NCI-H1105 treated with DMSO at 0.1 percent for 48 hours (cell line): ENCODE measurements at places on chromosomes 6 and 20.

DNA sequence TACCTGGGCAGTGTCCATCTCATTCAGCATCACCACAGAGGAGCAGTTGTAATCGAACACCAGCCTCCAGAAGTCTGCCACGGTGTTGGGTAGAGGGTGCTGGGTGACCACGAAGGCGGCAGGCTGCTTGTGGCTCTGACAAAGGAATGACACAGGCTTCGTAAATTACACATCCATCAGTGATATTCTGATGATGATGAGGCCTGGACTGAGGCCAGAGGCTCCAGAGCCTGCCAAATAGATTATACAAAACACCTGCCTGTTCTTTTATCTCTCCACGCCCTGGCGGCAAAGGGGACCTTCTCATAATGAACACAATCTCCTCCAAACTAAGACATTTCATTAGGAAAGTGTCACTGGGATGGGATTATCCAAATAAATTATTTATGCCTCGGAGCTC is 480.2 kb upstream of the CHD6 start:
- peak; percentile 98 for DNase-seq

GRCh38 chr20:48550814-48551213 is 277.0 kb downstream of the PREX1 start:
- DNase-seq: no peak

DNA sequence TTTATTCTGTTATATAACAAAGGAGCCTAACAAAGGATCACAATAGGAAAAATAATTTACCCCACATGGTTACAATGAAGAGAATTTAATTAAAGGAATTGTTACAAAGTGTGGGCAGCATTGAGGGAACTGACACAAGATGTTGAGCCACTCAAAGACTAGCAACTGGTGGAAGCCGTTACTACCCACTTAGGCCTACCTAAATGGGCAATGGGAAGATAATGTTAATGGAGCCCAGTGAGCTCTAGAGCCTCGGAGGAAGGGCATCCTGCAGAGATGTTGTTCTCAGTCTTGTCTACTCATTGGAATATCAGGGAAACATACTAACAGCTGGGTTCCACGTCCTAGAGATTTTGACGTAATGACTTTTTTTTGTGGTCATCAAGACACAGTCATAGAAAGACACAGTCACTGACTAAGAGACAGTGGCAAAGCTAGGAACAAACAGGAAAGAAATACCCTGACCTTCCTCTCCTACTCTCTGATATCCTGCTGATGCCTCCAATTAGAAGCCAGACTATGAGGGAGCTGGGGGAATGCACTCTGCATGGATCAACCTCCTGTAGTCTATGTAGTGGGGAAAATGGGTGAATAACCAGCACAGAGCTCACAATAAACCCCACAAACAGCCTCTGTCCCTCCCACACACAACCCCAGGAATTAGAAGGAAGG is 523.8 kb upstream of the FLRT3 start:
- DNase-seq: no peak

GRCh38 chr6:15961635-15962448 is 167.0 kb upstream of the MYLIP start:
- no peak for DNase-seq

- DNase-seq: peak; percentile 97
Observed at GRCh38 chr6:113127786-113128419, 729.2 kb upstream of the MARCKS start.

GRCh38 chr6:132634796-132635195 is 10.7 kb upstream of the TAAR2 start:
- no peak for DNase-seq

- peak; percentile 55 for DNase-seq
Observed at GRCh38 chr6:138765896-138766655, 7.5 kb upstream of the CCDC28A start.

GRCh38 chr6:118558464-118559217 is 10.5 kb downstream of the PLN start:
- no peak for DNase-seq

- DNase-seq: peak; percentile 93
Observed at GRCh38 chr20:59835448-59836395, 97.7 kb downstream of the SYCP2 start.

DNA sequence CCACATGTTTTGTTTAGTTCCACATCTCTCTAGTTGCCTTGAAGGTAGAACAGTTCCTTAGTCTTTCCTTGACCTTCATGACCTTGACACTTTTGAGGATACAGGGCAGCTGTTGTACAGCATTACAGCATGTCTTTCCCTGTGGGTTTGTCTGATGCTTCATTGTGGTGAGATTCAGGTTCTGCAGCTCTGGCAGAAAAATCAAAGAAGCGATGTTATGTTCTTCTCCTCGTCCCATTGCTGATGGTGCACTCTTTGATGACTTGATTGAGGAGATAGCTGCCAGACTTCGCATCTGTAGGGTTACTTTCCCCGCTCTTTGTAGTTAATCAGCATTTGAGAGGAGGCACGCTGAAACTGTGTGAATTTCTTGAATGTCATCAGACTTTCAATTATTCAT is 12.0 kb downstream of the CEBPB start:
- DNase-seq: no peak

DNA sequence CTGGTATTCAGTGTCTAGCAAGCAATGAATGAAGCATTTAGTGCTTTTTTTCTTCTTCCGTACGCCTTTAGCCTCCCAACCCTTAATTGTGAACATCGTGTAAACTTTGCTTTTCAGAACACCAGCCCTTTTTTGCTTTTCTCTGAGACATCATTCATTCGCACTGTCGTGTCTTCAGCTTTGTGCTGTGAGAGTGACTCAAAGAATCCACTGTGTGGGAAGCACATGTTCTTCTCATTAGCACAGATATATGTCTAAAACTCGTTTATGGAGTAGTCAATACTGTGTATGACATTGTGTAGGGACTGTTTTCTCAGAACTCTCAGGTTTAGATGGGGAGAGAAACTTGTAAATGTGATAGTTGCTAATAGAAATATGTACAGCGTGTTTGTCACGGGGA is 279.1 kb downstream of the FARS2 start:
- no peak for DNase-seq

- DNase-seq: no peak
Observed at GRCh38 chr6:22784601-22785410, 215.4 kb downstream of the HDGFL1 start.

DNA sequence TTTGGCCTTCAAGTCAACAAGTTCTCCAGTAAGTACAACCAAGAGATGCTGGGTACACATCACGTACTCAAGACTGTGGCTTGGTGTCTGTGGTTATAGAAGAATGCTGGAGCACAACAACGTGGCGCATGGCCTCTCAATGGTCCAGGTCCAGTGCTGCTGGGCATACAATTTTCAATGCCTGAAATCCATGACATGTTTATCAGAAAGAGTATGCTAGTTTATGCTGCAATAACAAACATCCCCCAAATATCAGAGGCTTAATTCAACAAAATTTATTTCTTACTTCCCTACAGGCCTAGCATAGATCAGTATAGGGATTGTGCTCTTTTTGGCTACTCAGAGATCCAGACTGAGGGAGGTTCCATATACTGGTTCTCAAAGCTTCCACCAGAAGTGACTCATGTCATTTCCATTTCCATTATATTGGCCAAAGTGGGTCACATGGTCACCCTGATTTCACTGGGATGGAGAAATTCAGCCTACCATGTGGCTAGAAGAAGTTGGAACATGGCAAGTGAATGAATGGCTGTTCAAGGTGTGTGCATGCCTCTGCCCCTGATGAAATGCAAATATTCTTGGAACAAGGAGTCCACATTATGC is 33.3 kb upstream of the KIF16B start:
- no peak for DNase-seq

- no peak for DNase-seq
Observed at GRCh38 chr6:119739769-119740168, 390.2 kb upstream of the MAN1A1 start.

- DNase-seq: no peak
Observed at GRCh38 chr6:53611889-53612288, 53.7 kb downstream of the KLHL31 start.

GRCh38 chr6:4707011-4707410 is 69.2 kb upstream of the CDYL start:
- DNase-seq: no peak

GRCh38 chr6:20704325-20705025 is 170.2 kb downstream of the CDKAL1 start:
- peak; percentile 64 for DNase-seq

- peak; percentile 36 for DNase-seq
Observed at GRCh38 chr6:139881728-139882211, 507.3 kb upstream of the CITED2 start.

GRCh38 chr6:29236060-29236459 is 65.4 kb downstream of the OR2J2 start:
- no peak for DNase-seq

DNA sequence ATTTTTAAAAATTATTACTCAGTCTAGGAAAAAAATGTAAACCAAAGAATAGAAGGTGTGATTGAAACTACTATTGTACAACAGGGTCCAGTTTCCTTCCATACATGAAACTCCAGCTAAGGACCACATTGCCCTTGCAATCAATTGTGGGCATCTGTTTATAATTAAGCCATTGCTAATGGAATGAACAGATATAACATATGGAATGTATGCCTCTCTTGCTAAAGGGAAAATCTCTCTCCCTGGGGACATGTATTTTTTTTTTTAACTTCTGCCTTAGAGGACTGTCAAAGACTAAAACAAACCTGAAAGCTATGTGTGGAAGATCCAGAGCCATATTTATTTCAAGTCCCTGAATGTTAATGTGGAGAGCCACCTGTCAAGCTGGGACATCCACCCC is 336.8 kb upstream of the MANEA start:
- no peak for DNase-seq

DNA sequence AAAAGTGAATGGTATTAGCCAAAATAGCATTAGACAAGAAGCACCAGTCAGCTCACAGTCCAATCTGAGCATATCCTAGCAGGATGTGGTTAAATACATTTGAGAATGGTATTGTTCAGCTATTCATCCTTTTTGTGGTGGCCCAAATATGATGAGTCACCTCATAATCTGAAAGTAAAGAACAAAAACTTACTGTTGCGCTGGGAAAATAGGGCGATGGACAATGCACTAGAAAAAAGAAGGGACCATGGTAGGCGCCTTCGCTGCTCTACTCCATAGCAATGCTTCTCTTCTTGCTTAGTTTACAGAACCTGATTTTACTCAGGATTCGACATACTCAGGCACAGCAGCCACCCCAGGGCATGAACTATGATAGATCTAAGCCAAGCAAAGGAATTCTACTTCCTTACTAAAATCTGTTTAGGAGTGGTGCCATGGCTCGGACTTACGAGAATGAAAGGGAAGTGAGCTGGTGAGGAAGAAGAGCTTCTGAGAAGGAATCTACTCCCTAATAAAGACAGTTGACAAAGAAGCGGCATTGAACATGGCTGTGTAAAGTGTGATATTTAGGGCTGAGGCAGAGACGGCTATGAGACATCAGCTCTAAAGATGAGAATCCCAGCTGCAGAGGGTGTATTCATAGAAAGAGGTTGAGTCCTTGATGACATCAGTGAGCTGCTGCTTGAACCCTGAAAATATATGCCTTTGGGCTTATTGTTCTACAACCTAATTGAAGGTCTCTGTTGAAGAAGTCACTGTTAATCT is 16.6 kb upstream of the FBXO9 start:
- no peak for DNase-seq

DNA sequence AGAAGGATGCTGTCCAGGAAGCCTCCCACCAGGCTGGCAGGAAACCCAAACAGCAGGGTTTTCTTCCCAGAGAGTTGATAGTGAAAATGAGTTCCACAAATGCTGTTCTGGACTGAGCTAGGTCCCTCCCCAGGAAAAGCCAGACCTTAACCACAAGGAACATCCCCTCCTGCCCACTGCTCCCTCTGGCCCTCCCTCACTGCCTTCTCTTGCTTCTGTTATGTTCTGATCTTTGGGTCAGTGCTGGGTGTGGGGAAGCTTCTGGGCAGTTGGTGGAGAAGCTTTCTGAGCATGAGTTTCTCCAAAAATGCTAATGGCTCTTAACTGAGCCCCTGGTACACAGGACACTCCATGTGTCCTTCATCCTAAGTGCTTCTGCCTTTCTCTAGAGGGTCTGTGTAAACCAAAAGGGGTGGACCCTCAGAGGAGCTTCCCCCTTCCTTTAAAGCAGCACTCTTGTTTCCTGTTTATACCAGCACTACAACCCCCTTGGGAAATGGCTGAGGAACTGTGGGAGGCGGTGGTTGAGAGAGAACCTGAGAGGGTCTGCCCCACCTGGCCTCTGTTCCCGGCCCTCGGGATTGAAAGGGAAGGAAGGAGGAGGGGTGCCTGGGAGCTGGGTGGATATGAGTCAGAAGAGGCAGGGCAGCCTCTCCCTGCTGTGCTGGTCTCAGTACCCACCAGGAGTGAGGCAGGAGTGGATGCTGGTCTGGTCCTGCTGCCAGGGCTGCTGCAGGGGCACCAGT is 42.0 kb downstream of the CDS2 start:
- DNase-seq: no peak

DNA sequence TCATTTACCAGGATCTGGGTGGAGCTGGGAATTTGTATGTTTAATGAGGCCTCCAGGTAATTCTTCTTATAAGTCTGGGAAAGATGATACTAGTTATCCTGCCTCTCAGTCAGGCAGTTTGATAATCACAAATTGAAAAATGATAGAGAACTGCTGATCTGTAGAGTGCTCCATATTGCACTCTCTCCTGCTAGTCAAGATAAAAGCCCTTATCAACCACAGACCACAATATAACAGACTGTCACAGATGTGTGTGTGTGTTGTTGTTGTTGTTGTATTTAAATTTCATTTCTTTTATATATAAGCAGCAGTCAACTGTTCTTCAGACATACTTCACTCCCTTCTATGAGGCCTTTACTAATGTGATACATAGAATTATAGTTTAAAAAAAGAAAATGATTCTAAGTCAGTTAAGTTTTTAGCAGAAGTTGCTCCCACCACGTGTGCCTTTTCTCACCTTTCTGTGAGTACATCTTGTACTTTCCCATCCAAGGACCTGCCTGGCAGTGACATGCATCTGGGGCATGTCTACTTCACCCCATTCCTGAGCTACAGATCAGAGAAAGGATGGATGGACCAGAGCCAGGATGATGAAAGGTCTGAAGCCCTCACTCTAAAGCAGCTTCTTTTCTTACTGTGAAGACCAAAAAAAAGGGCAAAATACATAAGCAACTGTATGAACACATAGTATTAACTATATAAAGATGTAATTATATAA is 29.8 kb downstream of the TENT5A start:
- DNase-seq: no peak

- no peak for DNase-seq
Observed at GRCh38 chr6:12735786-12736185, 19.2 kb downstream of the PHACTR1 start.

DNA sequence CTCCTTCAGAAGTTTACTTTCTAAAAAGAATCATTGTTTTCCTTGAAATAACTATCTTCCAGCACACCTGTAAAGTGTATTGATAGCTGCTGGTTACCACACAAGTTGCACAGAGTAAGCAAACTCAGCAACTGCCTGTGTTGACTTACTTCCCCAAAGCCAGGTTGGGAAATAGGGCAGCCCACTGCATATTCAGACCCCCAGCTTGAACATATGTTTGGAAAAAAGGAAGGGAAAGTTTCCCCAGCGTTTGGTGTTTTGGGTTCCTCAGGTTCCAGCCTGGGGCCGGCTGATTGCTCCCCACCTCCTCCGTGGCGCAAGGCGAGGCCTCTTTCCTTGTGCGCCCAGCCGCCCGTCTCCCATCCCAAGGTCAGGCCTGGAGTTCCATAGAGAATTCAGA is 70.1 kb upstream of the QKI start:
- DNase-seq: no peak
